ENCODE measurements at places on chromosomes 11 and 22.

DNA sequence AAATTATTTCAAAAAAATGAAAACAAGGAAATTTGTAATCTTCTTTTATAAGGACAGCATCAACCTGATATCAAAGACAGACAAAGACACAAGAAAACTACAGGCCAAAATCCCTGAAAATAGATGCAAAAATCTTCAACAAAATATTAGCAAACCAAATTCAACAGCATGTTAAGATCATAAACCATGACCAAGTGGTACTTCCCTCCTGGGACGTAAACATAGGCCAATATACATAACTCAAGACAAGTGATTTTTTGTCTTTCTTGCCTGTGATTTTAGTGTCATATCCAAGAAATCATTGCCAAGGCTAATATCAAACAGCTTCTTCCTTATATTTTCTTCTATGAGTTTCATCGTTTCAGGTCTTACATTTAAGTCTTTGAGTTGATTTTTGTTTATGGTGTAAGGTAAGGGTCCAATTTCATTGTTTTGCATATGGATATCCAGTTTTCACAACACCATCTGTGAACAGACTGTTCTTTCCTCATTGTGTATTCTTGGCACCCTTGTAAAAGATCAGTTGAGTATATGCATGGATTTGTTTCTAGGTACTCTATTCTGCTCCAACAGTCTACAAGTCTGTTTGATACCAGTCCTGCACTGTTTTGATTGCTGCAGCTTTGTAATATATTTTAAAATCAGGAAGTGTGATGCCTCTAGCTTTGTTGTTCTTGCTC, 50.0 kb downstream of the SBF2 start:
- no peak for DNase-seq

DNA sequence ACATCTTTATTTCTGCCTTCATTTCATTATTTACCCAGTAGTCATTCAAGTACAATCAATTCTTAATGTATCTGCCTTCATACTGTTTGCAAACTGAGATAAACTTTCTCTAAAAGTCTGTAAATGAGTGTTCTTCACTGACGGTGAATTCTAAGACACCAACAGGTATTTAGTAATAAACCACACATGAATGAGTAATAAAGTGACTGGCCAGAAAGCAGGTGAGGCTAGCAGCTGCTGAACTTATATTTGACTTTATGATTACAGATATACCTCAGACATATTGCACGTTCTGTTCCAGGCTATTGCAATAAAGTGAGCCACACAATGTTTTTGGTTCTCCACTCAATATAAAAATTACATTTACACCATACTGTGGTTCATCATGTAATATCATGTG, 1894.0 kb upstream of the RAG2 start:
- no peak for DNase-seq

- DNase-seq, result no peak
Observed at GRCh38 chr11:1230456-1231395, 7.9 kb downstream of the MUC5B start.

- no peak for DNase-seq
Observed at GRCh38 chr11:21177379-21177778, 508.0 kb downstream of the NELL1 start.

- DNase-seq, result no peak
Observed at GRCh38 chr22:22772396-22772795, 115.2 kb upstream of the IGLL5 start.

All from activated CD4-positive, alpha-beta T cell treated with anti-CD3 and anti-CD28 coated beads for 24 hours (primary cell).